ENCODE measurements at places on chromosomes 13 and 19. TPM values are rescaled to one million over a fixed set of nuclear protein-coding genes. Genes with fewer than 3 reads are reported as not detected.

- DNase-seq = no peak
Observed at GRCh38 chr19:33662391-33663092, 40.8 kb downstream of the CHST8 start.

- DNase-seq = no peak
Observed at GRCh38 chr19:30804751-30805150, 432.6 kb downstream of the ZNF536 start.

DNA sequence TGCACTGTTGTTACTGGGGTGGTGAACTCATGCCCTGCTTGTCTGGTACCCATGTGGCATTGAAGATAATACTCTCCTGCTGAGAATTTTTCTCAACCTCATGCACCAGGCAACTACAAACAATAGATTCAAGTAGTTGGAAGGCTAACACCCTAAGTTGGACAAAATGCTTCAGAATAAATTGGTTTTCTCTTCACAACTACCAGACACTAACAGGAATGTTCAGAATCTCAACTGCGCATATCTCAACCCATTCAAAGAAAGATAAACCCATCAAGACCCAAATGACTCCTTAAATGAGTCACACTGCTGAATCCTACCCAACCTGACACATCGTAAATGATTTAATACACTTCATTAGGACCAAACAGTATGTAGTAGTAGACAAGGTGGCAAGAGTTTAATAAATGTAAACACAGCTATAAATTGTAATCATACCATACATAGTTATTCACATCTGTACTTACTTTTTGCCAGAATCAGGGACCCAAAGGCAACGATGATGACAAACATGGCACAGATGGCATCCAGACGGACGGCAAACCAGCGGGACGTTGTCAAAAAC, 227.4 kb downstream of the ABCC4 start:
- DNase-seq = no peak

DNA sequence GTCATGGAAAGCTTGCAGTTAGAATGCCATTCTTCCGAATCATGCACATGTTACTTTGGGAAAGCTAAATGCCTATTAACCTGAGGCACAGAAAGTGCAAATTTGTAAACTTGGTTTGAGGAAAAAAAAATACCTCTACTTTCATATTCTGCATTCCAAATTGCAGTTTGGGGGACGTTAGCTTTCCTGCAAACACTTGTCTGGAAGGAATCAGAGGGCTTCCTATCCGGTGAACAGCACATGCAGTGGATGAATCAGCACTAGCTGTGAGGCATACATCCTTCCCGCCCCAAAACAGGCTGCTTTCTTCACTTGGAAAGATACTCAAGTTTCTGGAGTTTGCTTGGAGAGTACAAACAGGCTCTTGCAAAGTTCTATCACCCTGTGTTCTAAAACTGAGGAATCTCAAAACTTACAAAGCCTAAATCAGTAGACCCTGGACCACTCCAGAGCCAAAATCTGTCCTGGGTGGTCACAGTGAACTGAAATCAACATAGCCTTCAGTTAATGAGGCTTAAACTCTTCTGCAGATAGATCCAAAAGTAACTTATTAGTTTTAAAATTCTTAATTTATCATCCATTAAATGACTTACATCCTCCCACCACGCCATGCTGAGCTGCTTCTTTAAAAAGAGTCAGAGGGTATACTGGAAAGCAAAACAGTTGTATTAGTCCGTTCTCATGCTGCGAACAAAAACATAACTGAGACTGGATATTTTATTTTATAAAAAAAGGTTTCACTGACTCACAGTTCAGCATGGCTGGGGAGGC, 802.3 kb upstream of the ARGLU1 start:
- DNase-seq = no peak

DNA sequence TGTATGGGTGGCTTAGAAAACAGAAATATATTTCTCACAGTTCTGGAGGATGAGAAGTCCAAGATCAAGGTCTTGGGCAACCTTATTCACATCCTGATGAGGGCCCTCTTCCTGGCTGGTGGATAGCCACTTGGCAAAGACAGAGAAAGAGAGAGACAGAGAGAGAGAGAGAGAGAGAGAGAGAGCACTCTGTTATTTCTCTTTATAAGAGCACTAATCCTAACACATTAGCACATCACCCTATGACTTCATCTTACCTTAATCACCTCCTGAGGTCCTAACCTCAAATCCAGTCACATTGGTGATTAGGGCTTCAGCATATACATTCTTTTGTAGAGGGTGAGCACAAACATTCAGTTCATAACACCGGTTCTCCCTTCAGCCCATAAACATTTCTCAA, 430.3 kb downstream of the EFNB2 start:
- DNase-seq = no peak

GRCh38 chr13:66556306-66556705, 673.8 kb downstream of the PCDH9 start:
- DNase-seq = no peak

DNA sequence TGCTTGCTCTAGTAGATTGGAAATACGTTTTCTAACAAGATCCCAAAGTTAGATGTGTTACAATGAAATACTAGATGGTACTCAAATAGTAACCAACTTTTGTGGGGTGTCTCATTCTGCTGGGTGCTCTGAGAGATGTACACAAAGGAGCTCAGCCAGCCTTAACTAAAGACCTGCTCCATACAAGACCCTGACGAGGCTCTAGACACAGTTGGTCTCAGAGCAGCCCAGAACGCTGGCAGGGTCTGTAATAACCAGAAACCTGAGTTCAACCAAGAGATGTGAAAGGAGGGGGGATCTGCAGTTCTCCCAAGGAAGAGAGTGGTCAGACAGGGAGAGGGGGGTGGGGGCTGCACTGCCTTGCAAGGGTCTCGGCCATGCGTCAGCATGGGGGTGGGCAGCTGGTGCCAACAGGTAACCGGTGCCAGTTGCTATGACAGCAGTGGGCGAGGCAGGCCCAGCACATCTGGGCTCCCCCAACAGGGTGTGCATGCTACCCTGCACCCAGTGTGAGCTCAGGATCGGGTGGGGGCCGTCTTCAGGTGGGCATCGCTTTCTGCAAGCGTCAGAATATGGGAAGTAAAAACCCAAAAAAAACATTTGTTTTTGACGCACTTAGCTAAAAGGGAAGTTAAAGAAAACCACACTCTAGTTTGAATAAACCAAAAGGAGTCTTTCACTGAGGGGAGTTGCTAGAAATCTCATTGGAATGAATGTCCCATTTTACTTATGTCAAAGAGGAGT, 68.0 kb upstream of the GPR183 start:
- no peak for DNase-seq

GRCh38 chr19:28345811-28346210, 867.1 kb downstream of the UQCRFS1 start:
- DNase-seq = no peak

- no peak for DNase-seq
Observed at GRCh38 chr13:44155422-44156293, 218.0 kb upstream of the SERP2 start.

Gene ZNF98
- not detected for polyA plus RNA-seq

Gene MUC16
- polyA plus RNA-seq = 0.03 TPM

Gene LENG9
- polyA plus RNA-seq = 3.8 TPM

All from A549 (cell line).